ENCODE measurements at places on chromosomes 1 and 21.
A peak's percentile ranks its signal among the peaks of the same experiment; 100 is the strongest.

GRCh38 chr1:77900687-77901293 is 12.4 kb downstream of the NEXN start:
- no peak for DNase-seq

DNA sequence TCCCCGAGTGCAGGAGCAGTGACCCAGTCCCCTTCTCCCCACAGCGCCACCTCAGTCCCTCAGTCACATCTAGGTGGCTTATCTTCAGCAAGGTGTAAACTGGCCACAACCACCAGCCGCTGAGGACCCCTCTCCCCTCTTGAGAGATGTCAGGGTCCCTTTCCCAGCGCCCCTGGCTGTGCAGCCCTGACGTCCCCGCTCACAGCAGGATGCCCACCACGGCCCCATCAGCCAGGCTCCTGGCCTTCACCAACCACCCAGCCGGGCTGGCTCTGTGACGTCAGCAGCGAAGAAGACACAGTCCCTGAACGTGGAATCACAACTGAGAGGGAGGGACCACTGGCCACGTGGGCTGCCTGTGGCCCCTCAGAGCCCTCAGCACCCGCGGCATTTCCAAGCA is 249.4 kb downstream of the NPHP4 start:
- DNase-seq, result no peak

GRCh38 chr1:235918465-235918864 is 51.8 kb upstream of the LYST start:
- DNase-seq, result no peak

DNA sequence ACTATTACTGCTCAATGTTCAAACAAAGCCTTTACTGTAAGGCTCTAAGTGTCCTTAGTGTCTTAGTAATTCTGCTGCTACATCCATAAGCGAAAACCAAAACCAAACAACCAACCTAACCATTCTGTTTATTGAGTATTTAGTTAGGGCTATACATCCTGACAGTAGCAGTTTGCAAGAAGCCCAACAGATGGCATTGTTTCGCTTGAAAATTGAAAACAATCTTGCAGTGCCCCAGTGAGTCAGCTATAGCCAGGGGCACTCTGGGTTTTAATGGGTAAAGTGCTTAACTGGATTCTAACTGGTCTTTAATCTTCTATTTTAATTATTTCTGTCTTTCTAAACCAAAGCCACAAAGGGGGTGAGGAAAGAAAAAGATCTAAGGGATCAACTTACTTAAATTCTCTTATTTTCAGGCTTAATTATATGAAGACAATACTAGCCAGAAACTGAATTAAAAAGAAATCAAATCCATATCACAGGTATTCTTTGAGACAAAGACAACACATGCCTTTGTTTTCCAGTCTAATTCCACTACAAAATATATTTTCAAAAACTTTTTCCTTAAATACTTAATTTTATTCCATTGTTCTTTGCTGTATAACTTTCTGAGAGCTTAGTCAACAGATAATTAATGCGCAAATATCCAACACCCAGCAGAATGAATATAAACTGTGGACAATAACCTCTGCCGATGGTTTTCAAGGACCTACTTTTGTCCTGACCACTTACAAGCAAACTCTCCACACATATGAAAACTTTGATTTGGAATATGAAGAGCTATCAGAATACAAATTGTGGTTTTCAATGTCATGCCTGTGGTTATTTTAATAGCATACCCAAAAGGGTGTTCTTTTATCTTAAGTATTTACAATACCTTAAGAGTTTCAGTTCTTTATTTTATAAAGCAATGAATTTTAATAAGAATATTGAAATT is 15.2 kb downstream of the POGZ start:
- peak; percentile 82 for DNase-seq

GRCh38 chr1:152110365-152110859 is 4.8 kb downstream of the TCHH start:
- no peak for DNase-seq

GRCh38 chr1:232090816-232091215 is 464.2 kb downstream of the DISC1 start:
- DNase-seq, result no peak

DNA sequence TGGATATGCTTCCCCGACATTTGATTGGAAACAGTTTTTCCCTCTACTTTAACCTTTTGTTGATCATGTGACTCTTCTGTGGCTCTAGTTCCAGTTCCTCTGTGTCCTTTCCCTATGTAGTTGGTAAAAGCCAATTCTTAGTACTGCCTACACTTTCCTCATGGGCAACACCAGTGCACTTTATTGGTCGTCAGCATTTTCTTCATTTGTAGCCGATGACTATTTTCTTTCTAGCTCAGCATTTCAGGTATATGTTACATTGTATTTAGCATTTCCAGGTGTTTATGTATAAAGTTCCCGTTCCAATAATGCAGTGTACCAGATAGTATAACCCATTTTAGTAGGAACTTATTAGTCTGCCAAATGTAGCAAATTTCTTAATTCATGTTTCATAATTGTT is 27.6 kb upstream of the B3GALT2 start:
- DNase-seq, result no peak

- no peak for DNase-seq
Observed at GRCh38 chr1:62588000-62588399, 9.3 kb upstream of the ANGPTL3 start.

- DNase-seq, result no peak
Observed at GRCh38 chr1:44500181-44501046, 95.4 kb downstream of the RNF220 start.

- DNase-seq, result no peak
Observed at GRCh38 chr1:37556712-37557196, at the start of gene DNALI1. TSS of gene DNALI1 (plus strand) at chr1:37556940. CDS start at chr1:37556995, 55 bp downstream.

GRCh38 chr21:38438462-38438893 is 59.8 kb downstream of the ERG start:
- no peak for DNase-seq

DNA sequence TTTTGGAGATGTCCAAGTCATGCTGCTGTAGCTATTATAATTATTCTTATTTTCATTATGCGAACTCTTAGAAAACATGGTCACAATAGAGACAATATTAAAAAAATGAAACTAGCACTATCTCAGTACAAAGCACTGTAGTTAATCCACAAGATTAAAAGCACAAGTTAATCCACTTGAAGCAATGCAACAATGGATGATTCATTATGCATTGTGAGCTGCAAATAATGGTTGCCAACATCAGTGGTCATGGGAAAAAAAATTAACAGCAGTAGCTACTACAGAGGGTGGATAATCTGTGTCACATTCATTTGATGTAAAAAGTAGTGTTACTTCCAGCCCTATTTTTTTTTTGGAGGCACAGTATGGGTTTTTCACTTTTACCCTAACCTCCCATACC is 56.7 kb downstream of the DPT start:
- no peak for DNase-seq

Data from NCI-H446 (cell line).